ENCODE measurements at places on chromosomes 16 and 17.

DNA sequence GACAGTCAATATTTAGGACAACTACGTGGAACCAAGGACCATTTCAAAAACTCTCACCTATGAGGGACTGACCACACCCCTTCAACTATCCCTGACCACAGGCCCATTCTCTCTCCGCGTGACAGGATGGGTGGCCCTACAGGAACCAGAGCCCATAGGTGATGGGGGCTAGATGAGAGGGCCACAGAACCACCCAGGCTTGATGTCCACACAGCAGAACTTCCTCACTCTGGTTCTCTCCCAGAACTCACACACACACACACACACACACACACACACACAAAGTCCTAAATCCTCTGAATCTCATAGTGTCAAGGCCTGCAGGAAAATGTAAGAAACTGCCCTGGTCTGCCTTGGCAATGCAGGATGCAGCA, 1.5 kb downstream of the ZNF319 start:
- no peak for DNase-seq

DNA sequence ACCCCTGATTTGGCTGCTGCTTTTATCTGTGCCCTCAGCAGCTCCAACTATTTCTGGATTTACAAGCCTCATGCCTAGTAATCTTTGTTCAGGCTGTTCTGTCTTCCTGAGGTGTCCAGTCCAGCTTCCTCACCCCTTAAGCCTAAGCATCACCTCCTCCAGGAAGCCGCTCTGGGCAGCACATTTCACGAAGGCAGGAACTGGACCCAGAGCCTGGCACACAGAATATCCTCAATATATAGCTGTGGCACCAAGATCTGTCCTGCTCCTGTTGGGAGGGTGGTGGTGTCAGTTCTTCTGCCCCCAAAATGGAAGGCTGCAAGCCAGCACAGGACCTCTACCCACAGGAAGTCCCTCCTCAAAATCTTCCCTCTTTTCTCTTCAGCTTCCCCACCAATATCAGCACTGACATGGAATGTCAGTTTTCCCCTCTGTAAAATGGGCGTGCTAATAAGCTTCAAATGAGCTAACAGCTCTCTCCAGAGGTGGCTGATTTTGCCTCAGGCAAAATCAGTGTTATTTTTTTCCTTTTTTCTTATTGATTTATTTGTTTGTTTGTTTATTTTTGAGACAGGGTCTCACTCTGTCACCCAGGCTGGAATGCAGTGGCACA, 6.9 kb upstream of the NEUROD2 start:
- DNase-seq, result no peak

DNA sequence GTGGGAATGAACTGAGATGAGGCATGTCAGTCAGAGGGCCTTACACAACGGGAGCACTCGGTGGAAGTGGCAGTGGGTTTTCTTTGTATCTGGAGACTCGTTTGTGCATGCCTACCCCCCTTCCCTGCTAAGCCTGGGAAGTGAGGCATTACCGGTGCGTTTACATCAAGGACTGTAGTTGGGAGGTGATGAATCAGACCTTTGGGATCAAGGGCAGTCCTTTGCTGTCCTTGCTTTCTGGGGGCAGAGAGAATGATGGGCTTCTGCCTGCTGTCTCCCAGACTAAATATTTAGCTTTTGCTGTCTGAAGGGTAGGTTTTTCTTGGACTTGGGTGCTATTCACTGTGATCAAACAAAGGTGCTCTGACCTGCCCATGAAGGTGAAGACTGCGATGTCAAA, 83.0 kb downstream of the WWP2 start:
- DNase-seq, result no peak

- no peak for DNase-seq
Observed at GRCh38 chr16:138049-138417, 440 bp downstream of the NPRL3 start.

- DNase-seq, result peak; percentile 74
Observed at GRCh38 chr17:4412933-4413831, 20.6 kb upstream of the SPNS3 start.

GRCh38 chr16:11242658-11243057, 13.3 kb downstream of the SOCS1 start:
- no peak for DNase-seq

- peak; percentile 5 for DNase-seq
Observed at GRCh38 chr16:86044881-86045590, 146.1 kb downstream of the IRF8 start.

DNA sequence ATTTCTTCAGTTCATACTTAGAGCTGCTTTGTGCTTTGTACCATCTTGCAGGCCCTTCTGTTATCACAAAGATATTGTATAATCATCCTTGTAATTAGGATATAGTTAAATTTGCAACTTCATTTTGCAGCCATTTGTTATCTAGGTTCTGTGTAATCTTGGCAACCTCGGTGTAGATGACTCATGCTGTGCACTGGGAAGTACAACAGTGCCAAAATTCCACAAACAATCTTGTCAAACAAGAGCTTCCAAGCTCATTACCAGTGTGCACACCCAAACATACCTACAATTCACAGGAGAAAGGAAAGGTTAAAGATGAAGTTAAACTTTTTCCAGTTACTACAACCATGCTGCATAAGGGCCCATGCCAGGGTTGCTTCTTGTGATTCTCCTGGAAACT, 1231.8 kb downstream of the CDH11 start:
- no peak for DNase-seq

DNA sequence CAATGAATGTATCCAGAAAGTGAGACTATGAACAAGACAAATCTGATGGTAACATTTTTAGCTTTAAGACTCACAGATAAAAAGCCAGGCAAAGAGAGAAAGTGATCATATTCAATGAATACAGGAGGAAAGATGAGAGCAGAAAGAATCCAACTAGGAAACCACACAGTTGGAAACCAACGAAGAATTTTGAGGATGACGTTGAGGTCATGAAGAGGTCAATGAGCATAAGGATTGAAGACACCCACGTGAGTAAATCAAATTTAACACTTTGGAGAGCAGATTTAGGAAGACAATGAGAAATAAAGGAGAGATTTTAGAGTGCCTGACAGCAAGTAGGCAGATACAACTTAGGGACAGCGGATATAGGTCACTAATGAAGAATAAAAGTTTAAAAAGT, 948.1 kb downstream of the KCNJ2 start:
- no peak for DNase-seq

GRCh38 chr17:42387661-42388380, 421 bp downstream of the STAT3 start:
- DNase-seq, result no peak

All from stimulated activated CD8-positive, alpha-beta memory T cell treated with anti-CD3 and anti-CD28 coated beads, Interleukin-4, amount 100 ng/mL, for 4 hours (primary cell).